Activated CD8-positive, alpha-beta memory T cell treated with anti-CD3 and anti-CD28 coated beads for 1 hour (primary cell): ENCODE measurements at places on chromosomes 2 and 18.

GRCh38 chr2:156147594-156148330 lies 184.8 kb downstream of the NR4A2 start:
- no peak for DNase-seq

GRCh38 chr2:165594231-165594934 lies 124.9 kb downstream of the CSRNP3 start:
- DNase-seq = no peak

DNA sequence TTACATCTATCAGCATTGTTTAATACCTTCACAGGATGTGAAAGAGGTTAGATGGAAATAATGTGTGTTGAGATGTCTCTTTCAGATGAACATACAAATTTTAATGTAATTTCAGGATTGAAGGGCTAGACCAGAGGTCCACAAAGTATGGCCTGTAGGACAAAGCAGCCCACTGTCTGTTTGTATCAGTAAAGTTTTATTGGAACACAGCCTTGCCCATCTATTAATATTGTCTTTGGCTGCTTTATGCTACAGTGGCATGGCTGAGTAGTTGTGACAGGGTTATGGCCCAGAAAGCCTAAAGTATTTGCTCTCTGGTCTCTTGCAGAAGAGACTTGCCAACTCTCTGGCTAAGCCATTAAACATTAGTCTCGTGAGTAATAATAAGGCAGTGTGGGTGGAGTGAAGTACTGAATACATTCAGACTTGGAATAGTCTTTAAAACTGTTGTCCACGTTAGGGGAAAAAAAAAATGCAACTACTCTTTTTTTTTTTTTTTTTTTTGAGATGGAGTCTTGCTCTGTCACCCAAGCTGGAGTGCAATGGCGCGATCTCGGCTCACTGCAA lies 74.5 kb upstream of the NOSTRIN start:
- DNase-seq = no peak

DNA sequence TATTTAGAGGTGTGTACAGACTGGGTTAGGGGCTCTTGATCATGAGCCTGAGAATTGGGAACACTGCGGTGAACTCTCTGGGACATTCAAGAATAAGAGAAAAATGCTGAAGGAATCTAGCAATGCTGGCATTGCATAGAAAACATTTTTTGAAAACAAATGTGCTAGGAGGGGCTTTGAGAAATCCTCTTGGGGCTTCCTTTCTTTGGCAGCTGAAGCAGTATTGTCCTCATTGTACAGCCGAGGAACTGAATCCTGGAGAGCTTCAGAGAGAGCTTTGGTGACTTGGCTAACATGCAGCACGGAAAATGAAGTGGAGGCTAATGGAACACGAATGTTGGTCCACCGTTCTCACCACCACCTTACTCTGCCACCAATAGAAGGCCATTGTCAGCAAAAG lies 107.3 kb upstream of the EFEMP1 start:
- DNase-seq = no peak

- DNase-seq = no peak
Measured at GRCh38 chr2:229715895-229716507, 1.6 kb upstream of the DNER start.

- DNase-seq = no peak
Measured at GRCh38 chr2:170823088-170823897, 6.6 kb downstream of the GAD1 start.

DNA sequence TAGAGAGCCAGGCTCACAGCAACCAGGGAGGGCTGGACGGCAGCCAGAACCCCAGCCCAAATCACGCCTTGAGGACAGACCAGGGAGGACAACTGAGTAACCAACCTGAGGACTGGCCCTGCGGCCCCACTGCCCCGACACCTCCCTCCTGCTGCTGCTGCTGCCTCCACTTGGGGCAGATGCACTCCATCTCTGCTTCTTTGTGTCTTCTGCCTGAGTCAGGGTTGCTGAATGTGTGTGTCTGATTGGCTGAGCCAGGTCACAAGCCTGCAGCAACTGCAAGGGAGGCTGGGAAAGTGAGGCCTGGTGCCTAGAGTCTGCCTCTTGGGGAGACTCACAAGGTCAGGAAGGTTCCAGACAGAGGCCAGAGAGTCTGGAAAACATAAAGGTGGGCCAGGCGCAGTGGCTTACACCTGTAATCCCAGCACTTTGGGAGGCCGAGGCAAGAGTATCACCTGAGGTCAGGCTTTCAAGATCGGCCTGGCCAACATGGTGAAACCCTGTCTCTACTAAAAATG lies 83.4 kb downstream of the ZFP36L2 start:
- DNase-seq = no peak

- no peak for DNase-seq
Measured at GRCh38 chr2:111947219-111947618, 48.8 kb downstream of the MERTK start.

DNA sequence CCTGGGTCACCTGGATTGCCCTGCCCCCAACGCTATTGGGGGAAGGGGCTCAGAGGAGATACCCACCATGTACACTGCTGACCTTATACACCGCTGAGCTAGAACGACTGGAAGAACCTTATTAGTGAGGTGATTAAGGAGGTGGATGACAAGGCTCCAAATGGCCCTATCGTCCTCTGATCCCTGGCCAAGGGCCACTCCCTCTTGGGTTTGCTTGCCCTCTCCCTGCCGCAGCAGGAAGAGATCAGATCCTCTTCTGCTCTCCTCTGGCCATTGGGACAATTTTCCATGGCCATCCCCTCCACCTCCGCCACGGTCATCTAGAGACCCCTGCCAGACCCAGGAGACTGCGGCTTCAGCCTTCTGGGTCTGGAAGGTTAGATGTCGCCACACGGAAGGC lies 1.2 kb downstream of the ZNF514 start:
- no peak for DNase-seq

DNA sequence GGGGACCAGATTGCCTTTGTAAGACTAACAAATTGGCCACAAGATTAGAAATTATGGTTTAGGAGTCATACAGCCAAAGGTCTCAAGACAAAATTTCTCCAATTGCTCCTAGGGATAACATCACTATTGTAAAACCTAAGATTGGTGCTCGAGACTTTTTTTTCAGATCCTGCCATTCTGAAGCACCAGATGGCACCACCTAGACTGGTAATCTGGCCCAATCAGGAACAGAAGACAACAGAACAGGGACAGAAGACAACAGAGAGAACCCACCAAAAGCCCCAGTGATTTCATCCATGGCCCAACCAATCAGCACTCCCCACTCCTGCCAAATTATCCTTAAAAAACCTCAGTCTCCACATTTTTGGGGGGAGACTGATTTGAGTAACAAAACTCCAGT lies 66.8 kb downstream of the LINC00305 start:
- no peak for DNase-seq

- peak; percentile 12 for DNase-seq
Measured at GRCh38 chr18:62183578-62184195, 3.2 kb downstream of the PIGN start.

- no peak for DNase-seq
Measured at GRCh38 chr18:67023059-67023458, 419.2 kb upstream of the CDH19 start.

- no peak for DNase-seq
Measured at GRCh38 chr18:23066060-23066459, 69.2 kb upstream of the CABLES1 start.

GRCh38 chr2:235418918-235419317 lies 74.9 kb upstream of the AGAP1 start:
- no peak for DNase-seq

GRCh38 chr2:219277703-219278654 lies 1.2 kb upstream of the DNAJB2 start:
- peak; percentile 62 for DNase-seq

GRCh38 chr2:188577231-188577630 lies 285.6 kb downstream of the GULP1 start:
- DNase-seq = no peak

DNA sequence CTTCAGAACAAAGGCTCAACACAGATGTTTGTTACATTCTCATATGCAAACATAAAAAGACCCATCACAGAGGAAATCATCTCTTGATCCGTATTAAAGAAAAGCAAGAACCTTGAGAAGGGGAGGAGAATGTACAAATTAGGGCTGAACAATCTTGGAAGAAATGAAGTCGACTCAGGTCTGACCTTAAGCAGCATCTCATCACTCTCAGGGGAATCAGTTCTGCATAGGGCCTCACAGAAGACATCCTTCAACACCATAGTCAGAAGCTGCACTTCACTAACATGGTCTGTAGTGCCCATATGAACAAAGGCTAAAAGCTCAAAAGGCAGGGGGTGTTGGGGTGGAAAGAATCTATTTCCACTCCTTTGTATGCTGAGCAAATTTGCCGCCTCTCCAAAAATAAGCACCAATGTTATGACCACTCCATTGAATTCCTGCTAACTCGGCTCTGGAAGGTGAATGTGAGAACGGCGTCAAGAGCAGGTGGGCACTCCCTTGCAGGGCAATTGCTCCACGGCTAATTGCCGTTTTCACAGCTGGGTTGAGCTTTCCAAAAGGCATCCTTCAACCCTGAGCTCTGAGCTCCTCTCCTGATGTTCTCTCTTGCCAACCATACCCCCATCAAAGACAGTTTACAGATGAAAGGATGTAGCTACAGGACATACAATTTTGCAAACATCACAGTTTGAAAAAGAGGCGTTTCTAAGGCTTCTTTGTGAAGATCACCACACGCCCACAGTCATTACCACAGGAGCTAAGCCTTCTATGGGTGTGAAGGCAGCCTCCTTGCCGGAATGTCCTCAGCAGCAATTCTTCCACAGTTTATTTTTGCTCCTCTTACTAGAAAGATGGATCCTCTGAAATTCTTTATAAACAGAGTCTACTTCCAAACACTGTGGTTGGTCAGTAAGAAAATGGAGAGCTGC lies 10.0 kb downstream of the KLF7 start:
- no peak for DNase-seq

DNA sequence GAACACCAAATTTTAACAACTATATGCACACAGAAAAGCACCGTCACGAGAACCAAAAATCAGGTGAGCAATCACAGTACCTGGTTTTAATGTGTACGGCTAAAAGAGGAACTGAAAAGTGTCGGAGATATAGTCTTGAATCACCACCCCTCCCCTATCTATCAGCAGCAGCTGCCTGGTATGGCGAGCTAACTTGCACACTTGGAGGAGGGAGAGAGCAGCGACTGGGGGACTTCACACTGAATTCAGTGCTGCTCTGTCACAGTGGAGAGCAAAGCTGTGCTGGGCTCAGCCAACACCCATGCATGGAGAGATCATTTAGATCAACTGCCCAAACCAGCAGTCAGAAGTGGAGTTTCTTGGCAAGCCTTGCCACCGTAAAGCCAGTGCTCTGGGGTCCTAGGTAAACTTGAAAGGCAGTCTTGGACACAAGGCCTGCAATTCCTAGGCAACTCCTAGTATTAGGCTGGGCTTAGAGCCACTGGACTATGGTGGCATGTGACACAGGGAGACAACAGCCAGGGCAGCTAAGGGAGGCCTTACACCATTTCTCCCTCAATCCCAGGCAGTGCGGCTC lies 89.2 kb upstream of the CD226 start:
- no peak for DNase-seq

DNA sequence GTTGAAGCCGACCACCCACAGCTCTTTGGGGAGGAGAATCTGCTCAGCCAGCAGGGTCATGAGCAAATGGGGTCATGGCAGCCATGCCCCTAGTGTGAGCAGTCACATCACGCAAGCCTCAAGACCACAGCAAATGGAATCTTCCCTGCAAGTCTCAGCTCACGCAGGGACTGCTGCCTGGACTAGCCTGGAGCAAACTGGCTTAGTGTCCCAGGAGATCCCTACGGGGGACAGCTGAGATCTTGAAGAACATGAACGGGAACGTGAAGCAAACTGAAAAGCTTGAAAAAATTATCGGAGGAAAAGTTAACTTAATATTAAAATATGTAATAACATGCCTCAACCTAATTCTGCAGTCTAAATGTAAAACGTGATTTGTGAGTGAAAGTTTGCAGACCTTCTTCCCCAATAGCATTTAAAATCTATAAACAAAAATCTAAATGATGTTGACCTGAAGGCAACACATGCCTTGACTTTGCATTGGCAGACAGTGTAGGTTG lies 118.4 kb downstream of the FAM124B start:
- DNase-seq = no peak

DNA sequence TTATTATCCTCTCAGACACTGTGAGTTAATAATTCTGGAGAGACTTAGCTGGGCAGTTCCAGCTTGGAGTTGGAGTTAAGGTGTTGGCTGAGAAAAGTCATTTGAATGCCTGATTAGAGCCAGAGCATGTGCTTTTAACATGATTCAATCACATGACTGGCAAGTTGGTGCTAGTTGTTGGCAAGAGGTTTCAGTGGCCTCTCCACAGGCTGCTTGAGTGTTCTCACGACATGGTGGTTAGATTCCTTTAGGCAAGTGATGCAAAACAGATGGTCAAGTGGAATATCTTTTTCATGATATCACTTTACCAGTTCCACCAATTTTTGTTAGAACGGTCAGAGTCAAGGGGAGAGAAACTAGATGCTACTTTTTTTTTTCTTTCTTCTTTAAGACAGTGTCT lies 262.7 kb upstream of the FN1 start:
- DNase-seq = no peak

- no peak for DNase-seq
Measured at GRCh38 chr2:233342301-233342700, 12.0 kb upstream of the DGKD start.

GRCh38 chr2:119490653-119491195 lies 33.6 kb downstream of the SCTR start:
- no peak for DNase-seq

- no peak for DNase-seq
Measured at GRCh38 chr2:69798290-69798908, 31.1 kb upstream of the GMCL1 start.

DNA sequence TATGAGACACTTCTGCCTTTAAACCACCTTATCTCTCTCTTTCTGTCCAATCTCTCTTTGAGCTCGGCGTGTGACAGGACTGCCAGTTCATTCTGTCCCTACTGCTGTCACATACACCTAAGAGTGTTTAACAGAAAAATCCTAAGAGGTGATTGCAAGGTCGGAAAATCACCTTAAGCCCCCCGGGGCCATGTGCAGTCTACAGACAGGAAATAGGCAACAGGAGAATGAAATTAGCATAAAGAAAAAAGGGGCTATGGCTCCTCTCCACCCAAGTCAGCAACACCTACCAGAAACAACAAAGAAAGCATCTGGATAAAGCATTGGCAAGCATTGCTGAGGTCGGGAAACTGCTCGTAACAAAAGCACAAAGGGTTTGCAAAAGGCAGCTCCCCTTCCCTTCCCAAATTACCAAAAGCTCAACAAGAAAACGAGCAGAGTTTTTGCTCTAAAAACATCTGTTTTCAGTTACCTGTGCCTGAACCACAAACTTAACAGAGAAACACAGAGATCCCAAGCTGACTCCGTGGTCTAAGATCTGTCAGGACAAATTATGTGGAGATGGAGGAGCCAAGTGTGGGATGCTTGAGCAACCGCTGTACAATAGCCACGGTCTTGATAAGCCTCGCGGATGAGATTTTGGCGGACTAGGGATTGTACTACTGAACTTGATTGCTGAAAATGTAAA lies 30.4 kb downstream of the ANKRD44 start:
- DNase-seq = no peak

DNA sequence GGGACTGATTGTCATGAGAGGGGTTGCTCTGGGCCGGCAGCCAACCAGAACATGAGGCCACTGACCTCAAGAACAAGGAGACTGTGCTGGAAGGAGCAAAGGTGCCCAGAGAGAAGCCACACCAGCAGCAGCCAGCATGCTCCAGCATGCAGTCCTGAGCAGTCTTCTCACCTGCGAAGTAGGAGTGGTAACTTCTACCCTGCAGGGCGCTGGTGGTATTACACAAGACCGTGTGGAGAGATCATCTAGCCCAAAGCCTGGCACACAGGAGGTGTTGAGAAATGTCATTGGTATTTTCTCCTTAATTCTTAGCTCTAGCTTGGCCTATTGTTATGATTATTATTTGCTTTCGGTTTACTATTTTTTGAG lies 132.7 kb downstream of the TSN start:
- DNase-seq = no peak
